Head of caudate nucleus (tissue), 42 donors: ENCODE measurements at places on chromosomes 2 and 18.

GRCh38 chr2:213923543-213923942, 487.3 kb upstream of the VWC2L start:
- no peak for DNase-seq

- no peak for DNase-seq
Observed at GRCh38 chr2:238142382-238143205, 4.1 kb downstream of the KLHL30 start.

DNA sequence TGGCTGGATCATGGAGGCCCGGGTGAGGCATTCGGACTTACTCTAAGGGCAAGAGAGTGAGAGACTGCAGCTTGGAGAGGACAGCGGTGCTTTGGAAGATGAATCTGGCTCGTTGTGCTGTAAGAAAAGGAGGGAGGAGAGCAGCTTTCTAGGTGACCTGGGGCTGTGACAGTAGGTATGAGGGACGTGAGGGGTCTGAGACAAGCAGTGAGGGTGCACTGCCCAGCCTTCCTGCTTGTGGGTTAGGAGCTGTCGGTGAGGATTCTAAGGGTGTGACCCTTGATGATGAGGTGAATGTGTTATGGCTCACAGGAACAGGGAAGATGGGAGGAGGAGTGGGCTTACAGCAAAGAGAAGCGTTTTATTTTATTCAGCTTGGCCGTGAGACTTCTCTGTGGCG, 27.1 kb upstream of the RHOB start:
- DNase-seq, result no peak

DNA sequence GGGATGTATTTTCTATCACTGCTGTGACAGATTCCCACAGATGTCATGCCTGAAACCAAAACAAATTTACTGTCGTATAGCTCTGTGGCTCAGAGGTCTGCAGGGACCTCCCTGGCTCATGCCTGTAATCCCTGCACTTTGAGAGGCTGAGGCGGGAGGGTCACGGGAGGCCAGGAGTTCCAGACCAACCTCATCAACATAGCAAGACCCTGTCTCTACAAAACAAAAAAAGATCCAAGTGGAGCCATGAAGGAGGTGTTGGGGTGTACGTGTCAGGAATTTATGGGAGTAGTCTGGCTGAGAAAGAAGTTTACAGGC, 51.0 kb upstream of the FAHD2A start:
- DNase-seq, result peak; percentile 11

DNA sequence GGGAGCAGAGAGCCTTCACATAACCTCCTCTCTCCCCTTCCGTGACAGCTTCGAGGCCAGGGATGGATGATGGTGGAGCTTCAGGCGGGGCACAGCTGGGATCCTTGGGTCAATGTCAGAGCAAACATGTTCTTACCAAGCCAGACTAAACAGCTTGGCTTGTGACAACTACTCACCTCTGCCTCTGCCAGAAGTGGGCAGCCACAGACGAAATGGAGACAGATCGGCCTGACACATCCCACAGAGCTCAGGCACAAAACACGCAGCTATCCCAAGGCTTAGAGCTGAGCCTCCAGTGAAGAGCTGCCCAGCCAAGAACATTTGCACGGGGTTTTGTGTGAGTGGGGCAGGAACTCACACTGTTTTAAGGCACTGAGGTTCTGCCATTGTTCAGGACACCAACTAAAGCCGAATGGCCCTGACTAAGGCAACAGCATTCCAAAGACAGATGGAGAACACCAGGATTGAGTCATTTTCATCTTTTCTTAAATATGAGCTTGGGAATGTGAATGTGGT, 12.8 kb downstream of the PXDN start:
- no peak for DNase-seq

- DNase-seq, result no peak
Observed at GRCh38 chr2:42171396-42171980, 2.3 kb downstream of the EML4 start.

DNA sequence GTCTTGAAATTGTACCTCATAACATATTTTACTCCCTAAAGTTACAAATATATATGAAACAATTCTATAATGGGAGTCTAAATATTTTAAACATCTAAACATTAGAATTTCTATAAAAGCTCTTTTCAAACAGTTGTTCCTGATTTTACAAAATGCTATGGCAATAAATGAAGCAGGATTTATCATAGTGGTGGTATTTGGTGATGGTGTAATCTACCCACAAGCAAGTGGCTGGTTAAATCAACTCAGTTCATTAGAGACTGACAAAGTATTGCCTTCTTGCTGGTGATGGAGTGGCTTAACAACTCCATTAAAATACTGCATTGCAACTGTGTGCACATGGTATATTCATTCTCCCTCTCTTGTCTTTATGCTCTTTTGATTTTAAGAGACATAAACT, 138.9 kb downstream of the PMAIP1 start:
- DNase-seq, result no peak

- peak; percentile 26 for DNase-seq
Observed at GRCh38 chr2:85582492-85582891, 1.7 kb upstream of the VAMP5 start.

- DNase-seq, result no peak
Observed at GRCh38 chr18:79030680-79031079, 38.5 kb upstream of the ATP9B start.

DNA sequence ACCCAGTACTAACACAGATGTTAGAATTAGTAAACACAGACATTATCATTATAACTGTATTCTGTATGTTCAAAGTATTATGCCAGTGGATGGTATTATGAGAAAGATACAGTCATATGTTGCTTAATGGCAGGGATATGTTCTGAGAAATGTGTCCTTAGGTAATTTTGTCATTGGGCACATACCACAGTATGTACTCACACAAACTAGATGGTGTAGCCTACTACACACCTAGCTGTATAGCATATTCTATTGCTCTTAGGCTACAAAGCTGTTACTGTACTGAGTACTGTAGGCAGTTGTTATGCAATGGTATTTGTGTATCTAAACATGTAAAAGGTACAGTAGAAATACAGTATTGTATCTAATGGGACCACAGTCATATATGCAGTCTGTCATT, 53.8 kb downstream of the GTF3C3 start:
- no peak for DNase-seq

DNA sequence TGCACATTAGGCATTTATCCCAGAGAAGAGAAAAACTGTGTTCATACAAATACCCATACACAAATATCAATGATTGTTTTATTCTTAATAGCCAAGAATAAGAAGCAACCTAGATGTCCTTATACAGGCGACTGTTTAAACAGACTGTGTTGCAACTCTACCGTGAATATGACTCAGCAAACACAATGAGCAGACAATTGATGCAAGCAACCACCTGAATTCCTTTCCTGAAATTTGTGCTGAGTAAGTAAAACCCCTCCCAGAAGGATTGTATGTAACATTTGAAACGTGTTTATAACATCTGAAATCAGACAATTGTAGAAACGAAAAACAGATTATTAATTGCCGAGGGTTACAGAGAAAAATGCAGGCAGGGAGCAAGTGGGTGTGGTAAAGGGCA, 621.9 kb upstream of the SOX11 start:
- DNase-seq, result no peak

DNA sequence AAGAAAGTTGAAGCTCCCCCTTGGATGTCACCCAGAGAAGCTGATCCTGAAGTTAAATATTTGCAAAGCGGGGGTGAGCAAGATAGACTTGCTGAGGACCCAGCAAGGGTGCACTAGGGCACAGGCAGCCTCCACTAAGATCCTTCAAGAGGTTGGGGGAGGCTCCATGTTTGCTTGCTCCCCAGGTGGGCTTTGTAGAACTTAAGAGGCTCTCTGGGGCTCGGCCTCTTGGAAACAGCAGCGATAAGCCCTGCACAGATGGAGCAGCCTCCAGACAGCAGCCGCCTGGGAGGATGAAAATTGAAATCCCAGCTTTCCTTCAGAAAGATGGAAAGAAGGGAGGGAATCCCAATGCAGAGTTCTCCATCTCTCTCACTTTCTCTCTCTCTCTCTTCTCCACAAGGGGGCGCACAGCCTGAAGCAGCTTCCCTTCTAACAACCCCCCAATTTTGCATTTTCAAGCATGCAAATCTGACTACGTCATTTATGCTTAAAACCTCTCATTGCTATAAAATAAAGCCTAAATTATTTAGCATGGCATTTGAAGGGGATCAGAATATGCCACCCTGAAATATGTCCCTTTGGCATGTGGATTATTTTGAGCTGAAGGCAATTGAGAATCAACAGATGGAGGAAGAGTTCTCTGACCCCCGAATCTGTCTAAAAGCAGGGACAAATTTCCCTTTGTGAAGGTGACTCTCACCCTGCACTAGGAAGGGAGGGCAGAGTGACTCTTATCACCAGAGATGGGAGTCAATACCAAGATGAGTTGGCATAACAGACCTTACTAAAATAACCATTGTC, 185.7 kb upstream of the KLHL29 start:
- DNase-seq, result no peak

DNA sequence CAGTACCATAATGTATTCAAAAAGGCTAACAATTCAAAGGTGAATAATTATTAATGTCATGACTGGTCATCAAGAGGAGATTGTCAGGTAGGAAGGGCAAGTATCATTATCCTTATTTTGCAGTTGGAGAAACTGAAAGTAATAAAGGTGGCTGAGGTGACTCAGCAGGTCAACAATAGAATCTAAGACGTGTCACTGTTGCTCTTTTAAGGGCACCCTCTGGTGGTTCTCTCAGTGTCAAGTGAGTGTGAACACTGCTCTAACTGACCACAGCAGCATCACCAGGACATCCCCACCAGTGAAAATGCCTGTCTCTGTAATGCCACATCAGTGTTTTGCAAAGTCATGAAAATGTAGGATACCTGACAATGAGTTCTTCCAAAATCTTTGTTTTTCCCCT, 69.7 kb downstream of the DCC start:
- no peak for DNase-seq

DNA sequence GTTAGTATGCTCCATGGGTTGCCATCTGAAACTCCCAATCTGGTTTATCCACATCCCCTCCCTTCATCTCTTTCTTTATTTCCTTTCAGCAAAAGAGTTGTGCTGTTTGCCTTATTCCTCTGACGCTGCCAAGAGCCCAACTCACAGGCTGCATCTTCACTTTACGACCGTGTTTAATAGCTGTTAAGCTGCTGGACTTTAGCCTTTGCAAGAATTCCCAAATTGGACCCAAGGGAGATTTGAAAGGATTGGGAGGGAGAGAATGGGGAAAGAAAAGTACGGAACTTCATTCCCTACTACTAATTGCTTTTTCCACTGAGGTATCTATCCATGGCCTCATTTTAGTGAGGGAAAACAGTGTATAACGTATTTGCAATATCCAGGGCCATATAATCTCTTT, 263.4 kb upstream of the MEIS1 start:
- no peak for DNase-seq

- DNase-seq, result no peak
Observed at GRCh38 chr2:36707050-36707449, 10.5 kb downstream of the VIT start.

GRCh38 chr2:58973811-58974281, 732.7 kb upstream of the FANCL start:
- no peak for DNase-seq

GRCh38 chr2:219297766-219298456, 11.3 kb downstream of the PTPRN start:
- DNase-seq, result no peak

DNA sequence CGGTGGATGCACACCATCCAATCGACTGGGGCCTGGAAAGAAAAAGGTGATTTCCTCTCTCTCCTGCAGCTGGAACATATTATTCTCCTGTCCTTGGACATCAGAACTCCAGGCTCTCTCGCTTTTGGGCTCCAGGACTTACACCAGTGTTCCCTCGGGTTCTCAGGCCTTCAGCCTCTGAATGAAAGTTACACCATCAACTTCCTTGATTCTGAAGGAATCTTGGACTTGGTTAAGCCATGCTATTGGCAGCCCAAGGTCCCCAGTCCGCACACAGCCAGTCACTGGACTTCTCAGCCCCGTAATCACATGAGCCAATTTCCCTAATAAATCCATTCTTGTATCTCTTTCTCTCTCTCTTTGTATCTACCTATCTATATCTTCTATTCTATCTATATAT, 418.9 kb downstream of the IRS1 start:
- DNase-seq, result no peak

DNA sequence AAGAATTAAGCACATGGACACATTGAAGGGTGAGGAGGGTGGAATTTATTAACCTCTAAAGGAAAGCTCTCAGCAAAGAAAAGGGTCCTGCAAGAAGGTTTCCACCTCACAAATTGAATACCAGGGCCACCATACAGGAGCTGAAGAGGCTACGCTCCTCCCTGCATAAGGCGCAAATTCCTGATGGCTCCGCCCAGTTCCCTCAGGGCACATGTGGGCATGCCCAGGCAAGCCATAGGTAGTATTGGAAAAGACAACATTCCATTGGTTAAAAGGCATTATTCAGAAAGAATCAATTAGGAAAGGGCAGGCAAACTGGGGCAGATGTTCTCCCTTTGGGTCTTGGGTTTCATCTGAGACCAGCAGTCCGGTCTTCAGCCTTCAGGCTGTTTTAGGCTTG, 161.2 kb downstream of the PTPRM start:
- no peak for DNase-seq

DNA sequence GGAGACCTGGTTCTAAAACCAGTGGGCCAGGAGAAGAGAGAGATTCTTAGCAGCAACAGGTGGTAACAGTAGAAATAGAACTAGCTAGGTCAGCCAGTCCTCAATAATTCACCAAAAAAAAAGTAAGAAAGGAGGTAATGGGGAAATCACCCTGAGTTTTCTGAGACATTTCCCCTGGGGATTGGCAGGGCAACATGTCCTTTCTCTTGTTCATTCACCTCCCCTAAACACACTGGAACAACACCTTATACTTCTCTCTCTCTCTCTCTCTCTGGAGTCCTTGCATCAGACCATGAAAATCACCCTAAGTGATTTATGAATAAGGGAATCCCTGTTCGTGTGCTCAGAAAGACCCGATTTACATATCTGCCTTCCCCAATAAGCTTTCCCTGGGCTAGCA, 64.8 kb downstream of the COX7A2L start:
- no peak for DNase-seq

- DNase-seq, result no peak
Observed at GRCh38 chr18:22141211-22141610, 28.2 kb upstream of the GATA6 start.

DNA sequence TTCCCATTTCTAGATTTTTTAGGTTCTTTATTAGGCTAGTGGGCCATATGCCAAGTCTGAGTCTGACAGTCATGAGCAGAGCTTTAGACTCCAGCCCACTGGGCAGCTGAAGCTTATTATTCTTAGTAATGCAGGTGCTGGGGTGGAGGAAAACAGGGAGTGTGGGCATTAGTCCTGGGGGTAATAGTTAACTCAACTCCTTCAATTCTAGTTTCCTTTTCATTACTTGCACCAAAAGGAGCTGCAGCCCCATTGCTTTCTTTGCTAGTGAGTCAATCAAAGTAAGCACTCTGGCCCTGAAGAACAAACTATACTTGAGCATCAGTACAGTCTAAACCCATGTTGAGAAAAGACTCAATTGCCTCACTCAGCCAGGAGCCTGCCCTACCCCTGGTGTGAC, 35.5 kb downstream of the ICOS start:
- no peak for DNase-seq

GRCh38 chr18:2417861-2418610, 153.3 kb downstream of the METTL4 start:
- DNase-seq, result no peak

GRCh38 chr2:84881581-84882413, 913 bp upstream of the TRABD2A start:
- peak; percentile 76 for DNase-seq

GRCh38 chr2:145751629-145752028, 1231.7 kb upstream of the ZEB2 start:
- no peak for DNase-seq
